ENCODE measurements at places on chromosomes 12 and 14.

- no peak for DNase-seq
Measured at GRCh38 chr12:4265280-4265679, 8.3 kb upstream of the CCND2 start.

DNA sequence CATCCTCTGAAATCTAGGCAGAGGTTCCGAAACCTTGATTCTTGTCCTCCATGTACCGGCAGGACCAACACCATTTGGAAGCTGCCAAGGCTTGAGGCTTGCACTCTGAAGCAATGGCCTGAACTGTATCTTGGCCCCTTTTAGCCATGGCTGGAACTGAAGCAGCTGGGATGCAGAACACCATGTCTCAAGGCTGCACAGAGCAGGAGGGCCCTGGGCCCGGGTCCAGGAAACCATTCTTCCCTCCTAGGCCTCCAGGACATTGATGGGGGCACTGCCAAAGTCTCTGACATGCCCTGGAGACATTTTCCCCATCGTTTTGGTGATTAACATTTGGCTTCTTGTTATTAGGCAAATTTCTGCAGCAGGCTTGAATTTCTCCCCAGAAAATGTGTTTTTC is 198.7 kb downstream of the EFCAB11 start:
- DNase-seq, result no peak

- DNase-seq, result no peak
Measured at GRCh38 chr12:30830751-30831150, 76.0 kb upstream of the CAPRIN2 start.

GRCh38 chr12:64390275-64390851 is at the start of gene C12orf56:
Gene C12orf56 (minus strand): TSS chr12:64390758. CDS start chr12:64390565, 193 bp downstream.
- DNase-seq, result no peak

DNA sequence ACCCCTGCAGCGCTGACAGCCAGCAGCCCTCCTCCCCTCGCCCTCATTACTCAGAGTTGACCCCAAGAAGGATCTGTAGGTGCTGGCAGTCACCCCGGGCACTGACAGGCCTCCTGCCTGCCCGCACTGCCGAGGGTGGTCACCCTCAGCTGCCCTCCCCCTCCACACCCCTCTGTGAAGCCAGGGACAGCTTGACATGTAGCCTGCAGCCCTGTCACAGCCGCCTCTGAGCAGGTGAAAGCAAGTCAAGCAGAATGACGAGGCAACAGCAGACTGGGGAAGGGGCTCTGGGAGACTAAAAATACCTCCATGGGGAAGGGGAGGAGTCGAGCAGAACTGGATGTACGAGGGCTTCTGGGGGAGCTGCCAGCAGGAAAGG is 178.1 kb downstream of the DPF3 start:
- DNase-seq, result no peak

DNA sequence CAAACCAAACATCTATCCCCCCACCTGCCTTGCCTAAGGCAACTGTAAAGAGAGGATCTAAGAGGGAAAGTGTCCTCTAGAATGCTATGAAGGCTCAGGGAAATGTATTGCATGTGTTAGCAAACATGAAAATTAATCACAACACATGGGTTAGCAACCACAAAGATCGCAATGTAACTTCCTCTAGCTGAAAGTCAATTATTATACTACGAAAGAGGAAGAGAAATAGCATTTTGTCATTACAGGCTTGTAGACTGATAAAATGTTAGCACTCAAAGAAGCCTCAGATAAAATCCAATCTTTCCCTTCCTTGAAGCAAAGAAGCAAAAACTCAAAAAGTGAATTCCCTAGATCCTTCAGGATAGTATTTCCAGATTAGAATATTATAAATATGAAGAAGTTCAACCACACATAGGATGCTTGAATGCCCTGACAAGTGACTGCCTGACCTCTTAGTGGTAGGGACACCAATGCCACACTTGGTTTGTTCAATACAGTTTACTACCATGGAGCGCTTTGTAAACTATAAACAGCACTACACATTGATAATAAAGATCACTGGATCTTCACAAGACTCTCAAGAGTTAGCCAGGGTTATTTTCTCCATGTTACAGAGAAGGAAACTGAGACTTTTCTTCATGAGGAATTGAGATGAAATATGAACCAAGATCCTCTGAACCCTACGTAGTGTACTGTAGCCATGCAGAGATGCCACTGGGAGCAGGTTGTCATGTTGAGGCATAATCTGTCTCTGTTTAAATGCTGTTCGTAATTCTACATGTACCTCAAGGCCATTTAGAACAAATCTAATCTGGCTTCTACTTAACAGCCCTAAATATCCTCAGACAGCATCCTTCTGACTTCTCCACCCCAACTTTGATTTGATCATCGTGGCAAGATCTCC is 100.7 kb downstream of the ITPR2 start:
- DNase-seq, result no peak

DNA sequence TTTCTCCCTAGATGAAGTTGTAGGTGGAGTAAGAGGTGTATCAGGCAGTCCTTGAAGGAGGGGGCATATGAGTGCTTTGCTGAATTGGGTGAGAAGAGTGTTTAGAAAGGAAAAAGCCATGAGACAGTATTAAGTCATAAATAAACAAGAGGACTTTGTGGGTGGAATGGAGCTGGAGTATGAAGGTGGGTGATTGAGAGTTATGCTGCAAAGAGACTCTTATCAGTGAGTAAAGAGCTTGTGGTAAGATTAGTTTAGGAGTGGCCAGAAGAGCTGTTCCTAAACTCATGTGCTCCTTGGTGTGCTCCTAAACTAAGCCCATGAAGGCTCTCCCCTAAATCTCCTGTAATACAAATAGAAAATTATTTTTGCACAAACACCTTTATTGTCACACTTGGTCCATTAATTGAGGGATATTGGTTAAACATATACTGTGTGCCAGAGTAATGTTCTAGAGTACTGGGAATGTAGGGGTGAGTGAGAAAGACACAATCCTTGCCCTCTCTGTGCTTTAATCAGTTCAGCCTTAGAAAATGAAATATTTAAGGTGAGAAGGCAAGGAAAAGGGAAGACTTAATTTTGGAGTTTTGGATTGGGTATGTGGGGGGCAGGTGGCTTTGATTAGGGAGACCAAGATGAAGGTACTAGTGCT is 9.8 kb downstream of the CHPT1 start:
- no peak for DNase-seq

GRCh38 chr12:12645485-12645884 is 33.8 kb downstream of the CREBL2 start:
- DNase-seq, result no peak

GRCh38 chr12:28158353-28158752 is 31.9 kb upstream of the CCDC91 start:
- DNase-seq, result no peak

DNA sequence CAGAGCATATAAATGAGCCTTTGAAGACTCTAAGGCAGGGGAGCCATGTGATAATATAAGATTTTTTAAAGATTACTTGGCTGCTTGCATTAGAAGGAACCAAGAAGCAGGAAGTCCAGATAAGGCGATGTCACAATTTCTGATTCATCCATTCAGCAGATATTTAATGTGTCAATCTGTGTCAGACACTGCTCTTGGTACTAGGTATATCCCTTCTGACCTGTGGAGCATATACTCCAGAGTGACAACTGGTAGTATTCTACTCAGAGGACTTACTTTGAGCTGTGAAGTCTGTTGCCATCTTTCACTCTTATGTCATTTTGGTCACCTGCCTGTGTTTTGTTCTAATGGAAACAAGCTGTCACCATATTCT is 10.7 kb downstream of the EID3 start:
- DNase-seq, result no peak

GRCh38 chr12:62468397-62468796 is 1.8 kb downstream of the MON2 start:
- DNase-seq, result no peak

DNA sequence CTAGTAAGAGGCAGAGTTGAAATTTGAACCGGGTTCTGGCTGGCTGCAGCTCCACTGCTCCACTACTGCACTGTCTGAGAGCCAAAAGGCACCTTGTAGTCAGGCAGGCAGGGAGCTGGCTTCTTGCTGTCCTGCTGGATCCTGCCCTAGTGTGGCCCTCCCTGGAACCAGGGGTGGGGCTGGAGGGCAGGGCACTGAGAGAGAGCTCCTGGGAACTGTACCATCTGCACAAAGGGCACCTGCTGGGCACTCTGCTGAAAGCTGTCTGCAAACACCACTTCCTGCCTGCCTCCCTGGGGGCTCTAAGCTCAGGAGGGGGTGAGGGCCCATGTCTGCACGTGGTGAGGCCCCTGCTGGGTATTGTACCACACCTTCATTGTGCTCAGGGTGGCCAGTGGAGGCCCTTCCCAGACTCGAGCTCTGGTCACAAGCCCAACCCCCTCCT is 19.0 kb upstream of the TCL1B start:
- DNase-seq, result no peak

DNA sequence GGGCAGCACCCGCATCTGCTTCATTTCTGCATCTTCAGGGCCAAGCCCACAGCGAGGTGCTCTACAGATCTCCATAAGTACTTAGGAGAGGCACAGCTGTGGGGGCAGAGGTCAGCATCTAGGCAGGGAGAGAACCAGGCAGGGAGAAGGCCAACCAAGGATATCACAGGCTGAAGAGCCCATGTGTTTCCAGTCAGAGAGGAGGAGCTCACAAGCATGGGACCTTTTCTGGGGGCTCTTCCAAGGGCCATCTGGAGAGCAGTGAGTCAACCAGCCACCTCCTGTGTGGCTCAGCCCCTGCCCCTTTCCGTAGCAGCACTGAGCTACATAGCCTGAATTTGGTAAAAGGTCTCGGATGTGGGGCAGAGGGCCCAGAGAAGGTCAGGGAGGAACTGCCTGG is 78.5 kb downstream of the ARL6IP4 start:
- no peak for DNase-seq

DNA sequence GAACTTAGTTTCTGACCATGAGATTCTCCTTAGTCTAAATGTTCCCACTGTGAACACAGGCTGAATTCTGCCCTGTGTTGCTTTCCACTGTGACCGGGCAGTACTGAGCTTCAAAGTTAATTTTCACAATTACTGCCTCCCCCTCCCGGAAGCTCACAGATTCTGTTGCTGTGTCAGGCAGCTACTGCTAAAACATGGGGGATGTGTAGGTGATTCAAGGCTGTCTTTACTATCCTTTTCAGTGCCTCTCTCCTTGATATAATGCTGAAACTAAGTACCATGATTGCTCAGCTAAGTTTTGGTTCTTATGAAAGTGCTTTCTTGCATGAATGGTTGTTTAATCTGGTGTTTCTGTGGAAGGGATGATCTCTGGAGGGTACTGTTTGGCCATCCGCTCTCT is 428.3 kb upstream of the NOVA1 start:
- DNase-seq, result no peak

DNA sequence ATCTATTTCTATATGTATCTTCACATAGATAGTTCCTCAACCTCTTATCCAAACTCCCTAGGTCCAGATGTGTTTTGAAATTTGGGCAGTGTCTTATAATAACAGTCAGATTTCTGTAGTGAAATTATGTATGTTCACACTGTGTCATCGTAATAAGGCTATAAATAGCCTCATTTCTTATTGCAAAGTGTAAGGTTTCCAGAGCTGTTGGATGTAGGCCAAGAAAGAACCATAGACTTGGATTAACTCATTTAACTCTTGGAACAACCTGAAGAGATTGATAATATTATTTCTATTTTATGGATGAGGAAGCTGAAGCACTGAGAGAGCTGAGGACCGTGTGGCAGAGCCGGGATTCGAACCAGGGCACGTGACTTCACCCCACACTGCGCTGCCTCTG is 49.0 kb upstream of the PIWIL1 start:
- no peak for DNase-seq
